ENCODE measurements at places on chromosomes 4 and X. TPM values are rescaled to one million over a fixed set of nuclear protein-coding genes. Genes with fewer than 3 reads are reported as not detected.

The UGT8 gene
- 6.3 TPM for total RNA-seq

The FAM47E gene
- 1.6 TPM for total RNA-seq

The CDS1 gene
- total RNA-seq, result 1.1 TPM

The CPLX1 gene
- 2.5 TPM for total RNA-seq

The MAP7D2 gene
- 6.5 TPM for total RNA-seq

GRCh38 chr4:12583275-12583674, 900.9 kb downstream of the RAB28 start:
- no peak for DNase-seq

- DNase-seq, result peak; percentile 89
These were observed 95.8 kb downstream of the DHX15 start for GRCh38 chr4:24488399-24489164.

- DNase-seq, result no peak
These were observed 1052.6 kb downstream of the RPA4 start for GRCh38 chrX:97936296-97936695.

DNA sequence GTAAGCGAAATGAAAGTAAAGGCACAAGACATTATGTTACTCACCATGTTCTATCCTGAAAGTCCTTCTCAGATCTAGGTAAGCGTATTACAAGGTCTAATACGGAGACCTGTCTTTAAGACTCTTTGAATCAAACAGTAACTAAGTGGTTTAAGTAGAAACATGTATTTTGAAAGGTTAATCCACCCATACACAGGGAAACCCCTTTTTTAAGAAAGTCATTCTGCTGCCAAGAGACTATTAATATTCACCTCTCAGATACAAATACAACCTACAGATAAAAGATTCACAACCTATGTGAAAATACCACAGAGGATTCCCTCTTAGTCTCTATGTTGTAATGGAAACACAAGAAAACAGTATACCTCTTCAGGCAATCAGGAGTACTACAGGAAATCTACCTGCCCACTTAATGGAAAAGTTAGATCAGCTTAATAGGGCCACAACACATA, 63.2 kb upstream of the TNIP3 start:
- DNase-seq, result no peak

- no peak for DNase-seq
These were observed 638.5 kb upstream of the FAM241A start for GRCh38 chr4:111506706-111507105.

DNA sequence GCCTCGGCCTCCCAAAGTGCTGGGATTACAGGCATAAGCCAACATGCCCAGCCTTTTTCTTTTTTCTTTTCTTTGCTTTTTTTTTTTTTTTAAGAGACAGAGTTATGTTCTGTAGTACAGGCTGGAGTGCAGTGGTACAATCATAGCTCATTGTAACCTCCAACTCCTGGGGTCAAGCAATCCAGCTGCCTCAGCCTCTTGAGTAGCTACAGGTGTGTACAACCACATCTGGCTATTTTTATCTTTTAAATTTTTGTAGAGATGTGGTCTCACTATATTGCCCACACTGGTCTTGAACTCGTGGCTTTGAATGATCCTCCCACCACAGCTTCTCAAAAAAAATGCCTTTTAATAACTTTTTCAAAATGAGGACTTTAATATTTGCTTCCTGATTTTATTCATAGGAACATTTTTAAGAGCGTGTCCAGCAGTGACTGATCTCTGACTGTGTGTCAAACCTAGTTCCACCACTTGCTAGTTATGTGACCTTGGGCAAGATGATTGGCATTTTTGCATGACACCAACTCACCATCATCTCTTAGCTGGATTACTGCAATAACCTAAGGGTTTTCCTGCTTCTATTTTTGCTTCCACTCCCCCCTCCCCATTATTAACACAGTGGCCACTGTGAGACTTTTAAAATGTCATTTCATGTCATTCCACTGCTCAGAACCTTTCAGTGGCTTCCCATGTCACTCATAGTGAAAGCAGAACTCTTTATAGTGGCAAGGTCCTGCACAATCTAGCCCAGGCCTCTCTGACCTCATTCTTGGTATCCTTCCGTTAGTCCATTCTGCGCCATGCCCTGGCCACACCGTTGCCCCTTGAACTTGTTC, 4.5 kb upstream of the TNIP3 start:
- no peak for DNase-seq

Data from neural crest cell (in vitro differentiated cells).